ENCODE measurements at places on chromosomes 16 and 17.

DNA sequence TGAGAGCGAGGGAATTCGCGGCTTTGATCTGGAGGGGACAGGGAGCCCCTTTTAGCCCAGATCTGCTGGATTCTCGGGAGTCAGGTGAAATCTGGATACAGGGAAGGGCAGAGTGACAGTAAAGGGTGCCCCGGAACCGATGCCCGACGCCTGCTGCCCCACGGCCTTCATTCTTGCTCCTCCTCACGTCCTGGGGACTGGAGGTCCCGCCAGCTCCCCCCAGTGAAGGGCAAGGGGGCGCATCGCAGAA is 596 bp downstream of the OR1F1 start:
- DNase-seq = no peak

DNA sequence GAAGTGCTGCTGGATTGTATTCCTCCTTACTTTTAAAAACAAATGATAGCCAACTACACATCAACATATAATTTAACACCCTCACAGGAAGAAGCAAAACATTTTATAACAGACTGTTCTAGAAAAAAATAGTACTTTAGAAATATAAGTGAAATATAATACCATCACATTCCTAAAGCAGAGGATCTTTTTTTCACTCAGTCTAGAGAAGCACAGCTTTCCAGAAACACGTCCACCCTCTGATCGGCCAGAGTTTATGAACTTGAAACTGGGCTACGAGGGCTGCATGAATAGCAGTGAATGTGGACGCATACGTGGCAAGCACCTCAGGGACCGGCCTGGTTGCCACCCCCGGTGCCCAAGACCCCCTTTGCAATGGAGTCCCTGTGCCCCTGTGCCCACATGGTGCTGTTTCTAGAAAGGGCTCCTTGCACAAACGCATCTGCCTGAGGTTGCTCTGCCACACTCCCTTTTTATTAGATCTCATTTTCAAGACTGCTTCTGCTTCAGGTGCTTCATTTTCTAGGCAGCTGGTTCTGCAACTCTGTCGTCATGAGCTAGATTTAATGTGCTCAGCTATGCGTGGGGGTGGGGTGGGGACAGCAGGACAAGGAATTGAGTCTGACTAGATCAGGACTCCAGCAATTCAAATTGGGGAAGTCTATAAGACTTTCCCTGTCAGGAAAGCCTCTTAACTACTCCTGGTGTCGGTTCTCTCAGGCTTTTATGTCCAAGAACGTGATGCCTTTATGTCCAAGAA is 29.1 kb upstream of the ERN1 start:
- no peak for DNase-seq

- no peak for DNase-seq
Observed at GRCh38 chr17:48973806-48974205, 5.4 kb upstream of the GIP start.

DNA sequence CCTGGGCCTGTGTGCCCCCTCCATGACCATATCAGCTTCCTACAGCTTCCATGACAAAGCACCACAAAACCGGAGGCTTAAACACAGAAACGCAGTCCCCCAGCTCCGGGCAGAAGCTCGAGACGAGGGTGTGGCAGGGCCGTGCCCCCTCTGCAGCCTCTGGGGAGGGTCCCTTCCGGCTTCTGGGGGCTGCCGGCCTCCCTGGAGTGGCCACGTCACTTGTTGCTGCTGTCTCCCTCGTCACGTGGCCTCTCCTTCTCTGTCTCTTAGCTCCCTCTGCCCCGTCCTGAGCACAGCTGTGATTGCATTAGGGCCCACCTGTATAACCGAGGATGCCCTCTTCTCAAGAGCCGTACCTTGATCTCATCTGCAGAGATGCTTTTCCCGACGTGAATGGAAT is 64.6 kb downstream of the JPH3 start:
- DNase-seq = no peak

GRCh38 chr17:5069724-5070123 is 8.5 kb upstream of the ZFP3 start:
- no peak for DNase-seq

DNA sequence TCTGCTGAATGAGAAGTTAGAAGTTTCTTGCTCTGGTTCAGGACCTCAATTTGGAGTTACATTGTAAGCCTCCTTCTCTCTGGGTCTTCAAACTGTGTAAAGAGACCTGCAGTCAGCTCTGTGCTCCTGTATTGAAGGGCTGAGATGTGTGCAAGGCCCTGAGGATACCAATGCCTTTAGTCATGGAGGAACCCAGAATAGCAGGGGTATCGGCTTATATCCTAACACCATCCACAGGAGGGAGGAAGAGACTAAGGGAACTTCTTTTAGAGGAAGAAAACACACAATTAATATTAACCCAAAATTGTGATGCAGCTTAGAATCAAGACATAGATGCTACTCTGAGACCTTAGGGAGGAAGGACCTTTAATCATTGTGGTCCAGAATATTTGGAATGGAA is 36.5 kb downstream of the GLP2R start:
- DNase-seq = no peak

DNA sequence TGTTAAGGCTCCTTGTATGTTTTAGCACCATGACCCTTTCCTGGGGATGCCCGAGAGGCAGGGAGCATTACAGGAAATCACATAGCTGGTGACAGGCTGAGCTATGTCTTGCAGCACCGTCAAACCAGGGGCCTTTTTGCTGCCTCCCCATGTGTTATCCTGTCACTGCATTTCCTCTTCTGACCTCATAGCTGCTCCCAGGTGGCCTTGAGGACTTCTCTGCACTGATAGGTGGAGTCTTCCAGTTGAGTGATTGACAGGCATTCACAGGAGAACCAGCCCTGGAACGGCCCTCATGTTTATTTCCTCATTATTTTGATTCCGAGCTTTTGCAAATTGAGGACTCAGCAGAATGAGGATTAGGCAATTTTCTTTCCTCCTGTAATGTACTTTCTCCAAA is 349.6 kb downstream of the HAPSTR1 start:
- no peak for DNase-seq

DNA sequence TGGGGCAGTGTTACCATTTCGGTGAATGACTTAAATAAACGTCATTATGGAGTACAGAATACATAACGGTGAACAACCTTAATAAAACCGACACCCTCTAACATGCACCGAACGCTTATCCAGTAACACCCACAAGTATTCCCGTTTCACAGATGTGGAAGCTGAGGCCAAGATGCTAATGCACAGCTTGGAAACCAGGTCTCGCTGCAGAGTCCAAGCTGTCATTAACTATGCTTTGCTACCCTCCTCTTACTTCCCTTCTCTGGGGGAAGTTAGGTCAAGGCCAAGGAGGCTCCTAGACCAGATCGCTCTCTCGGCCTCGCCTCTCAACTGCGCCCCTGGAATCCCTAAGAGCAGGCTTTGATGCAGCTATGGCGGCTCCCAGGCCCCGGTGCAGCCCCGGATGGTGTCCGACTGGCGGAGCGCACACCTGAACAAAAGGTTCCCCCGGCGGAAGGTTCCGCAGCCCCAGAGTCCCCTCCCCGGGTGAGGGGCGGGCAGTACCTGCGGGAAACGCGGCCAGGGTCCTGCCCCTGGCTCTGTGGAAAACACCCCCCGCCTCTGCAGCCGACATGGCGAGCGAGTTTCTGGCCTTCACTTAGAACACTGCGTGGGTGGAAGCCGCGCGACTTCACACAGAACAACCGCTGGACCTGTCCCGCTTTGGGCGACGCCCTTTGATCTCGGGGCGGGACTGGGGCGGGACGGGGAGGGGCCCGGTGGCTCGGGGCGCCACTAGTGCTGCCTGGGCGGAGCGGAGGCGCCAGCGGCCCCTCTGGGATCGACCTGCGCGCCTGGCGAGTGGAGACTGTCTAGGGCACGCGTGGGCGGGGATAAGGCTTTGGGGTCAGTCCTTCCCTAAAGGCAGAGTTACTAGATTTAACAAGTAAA is at the start of gene CPPED1:
TSS of gene CPPED1 (minus strand) at position 685 of the 891 bp plus-strand sequence. CDS start at position 574, 111 bp downstream.
- peak; percentile 83 for DNase-seq

DNA sequence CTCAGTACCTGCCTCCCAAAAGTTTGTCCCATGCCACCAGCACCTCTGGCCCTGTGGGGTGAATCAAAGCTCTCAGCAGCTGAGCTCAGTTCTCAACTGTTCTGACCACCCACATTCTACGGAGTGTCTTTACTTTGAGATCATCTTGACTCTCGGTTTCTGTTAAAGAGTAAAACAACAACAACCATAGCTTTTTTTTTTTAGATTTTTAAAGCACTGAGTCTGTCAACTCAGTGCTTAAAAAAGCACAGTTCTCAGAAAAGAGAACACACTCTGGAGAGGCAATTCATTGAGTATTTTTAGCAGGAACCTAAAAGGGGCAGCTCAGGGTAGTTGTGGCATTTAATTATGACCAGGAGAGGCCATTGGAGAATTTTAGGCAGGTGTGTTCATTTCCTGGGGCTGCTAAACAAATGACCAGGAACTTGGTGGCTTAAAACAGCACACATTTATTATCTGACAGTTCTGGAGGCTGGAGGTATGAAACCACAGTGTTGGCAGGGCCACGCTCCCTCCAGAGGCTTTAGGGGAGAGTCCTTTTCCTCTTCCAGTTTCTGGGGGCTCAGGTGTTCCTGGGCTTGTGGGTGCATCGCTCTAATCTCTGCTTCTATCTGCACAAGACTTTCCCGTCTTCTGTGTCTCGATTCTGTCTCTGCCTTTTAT is 6.7 kb upstream of the WFIKKN2 start:
- DNase-seq = no peak

DNA sequence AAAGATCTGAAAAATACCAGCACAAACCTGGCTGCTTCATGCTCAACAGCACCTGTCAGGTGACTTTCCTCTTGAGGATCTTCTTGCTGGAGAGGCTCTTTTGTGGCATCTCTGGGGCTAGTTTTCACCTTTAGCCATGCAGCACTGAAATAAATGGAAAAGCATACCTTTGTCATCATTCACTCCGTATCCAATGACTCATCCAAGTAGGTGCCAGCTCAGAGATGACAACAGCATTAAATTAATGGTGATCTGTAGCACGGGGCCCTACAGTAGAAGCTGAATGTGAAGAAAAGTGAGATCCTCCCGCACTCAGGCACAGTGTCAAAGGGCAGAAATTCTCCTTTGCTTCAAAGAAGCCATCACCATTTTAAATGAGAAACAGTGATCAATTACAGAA is 32.2 kb downstream of the KIAA0753 start:
- DNase-seq = no peak

DNA sequence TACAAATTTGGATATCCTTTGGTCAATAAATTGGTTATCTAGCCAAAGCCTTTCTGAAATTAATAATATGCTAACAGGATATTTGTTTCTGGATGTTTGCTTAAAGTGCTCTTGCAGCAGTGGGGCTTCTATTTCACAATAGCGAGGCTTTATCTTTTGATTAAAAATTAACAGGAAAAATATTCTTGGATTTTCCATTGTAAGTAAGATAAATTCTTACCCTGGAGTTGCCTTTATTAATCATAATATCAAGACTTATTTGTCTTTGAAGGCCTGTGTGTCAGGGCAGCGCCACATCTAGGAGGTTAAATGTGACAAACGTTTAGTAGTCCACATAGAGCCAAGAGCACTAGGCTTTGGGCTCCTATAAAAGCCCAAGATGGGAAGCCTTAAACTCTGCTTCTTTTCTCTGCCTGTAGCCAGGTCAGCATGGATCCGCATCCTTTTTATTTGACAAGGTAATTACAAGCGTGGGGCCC is 5.3 kb downstream of the TMEM97 start:
- no peak for DNase-seq

- DNase-seq = no peak
Observed at GRCh38 chr16:2517954-2518605, 2.1 kb upstream of the AMDHD2 start.

DNA sequence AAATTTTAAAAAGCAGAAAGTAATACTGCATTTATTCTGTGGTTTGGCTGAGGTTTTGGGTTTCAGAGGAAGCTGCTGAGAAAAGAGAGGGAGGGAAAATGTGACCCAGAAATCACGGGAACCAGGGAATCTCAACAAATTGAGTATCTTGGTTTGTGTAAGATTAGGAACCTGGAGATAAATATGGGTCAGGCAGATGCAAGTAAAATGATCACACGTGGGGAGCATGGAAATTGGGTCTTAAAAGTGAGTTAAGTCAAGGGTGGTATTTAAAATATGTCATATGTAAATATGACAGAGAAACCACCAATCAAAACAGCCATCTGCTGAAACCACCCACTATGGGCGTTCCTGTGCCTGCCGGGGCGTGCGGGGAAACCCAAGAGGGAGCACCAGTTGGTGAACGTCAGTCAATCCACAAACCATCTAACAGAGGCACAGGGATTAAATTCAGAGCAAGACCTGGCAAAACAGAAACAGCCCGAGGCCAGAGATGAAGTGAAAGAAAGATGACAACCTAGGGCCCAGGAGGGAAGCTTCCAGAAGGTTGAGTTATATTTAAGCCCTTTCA is 33.4 kb downstream of the CDH13 start:
- DNase-seq = no peak

- DNase-seq = no peak
Observed at GRCh38 chr17:75783069-75783783, 1.4 kb upstream of the UNK start.

GRCh38 chr16:48123104-48123788 is 32.5 kb downstream of the ABCC12 start:
- no peak for DNase-seq

- no peak for DNase-seq
Observed at GRCh38 chr16:20074099-20074991, 655 bp upstream of the GPR139 start.

DNA sequence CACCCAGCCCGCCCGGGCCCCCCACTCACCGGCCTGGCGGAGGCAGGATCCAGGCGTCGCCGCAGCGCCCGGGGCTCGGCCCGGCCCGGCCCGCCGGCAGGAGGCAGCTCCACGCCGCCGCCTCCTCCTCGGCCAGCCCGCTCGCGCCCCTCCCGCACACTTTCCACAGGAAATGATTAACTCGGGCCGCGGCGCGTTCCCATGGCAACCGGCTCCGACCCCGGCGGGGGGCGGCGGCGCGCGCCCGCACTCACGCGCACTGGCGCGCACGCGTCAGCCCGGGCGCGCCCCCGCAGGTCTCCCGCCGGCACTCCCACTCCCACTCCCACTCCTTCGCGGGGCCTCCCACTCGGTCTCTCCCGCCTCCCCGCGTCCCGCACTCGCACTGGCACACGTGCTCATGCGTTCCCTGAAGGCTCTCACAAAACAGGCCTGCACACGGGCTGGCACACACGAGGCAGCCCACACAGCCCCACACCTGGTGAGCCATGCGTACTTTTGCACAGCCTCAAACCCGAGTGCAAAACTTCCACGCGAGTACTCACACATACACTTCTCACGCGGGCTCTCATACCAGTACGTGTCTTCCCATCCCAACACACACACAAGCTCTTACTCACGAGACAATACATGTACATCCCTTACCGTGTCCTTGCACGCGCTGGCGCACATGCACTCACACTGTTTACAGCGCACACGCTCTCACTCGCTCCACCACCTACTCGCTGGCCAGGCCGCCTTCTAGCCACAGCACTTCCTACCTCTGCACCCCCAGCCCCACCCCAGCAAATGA is at the start of gene KIFC3:
TSS of gene KIFC3 (minus strand) at position 151 of the 793 bp plus-strand sequence. CDS start 4,248 bp downstream, outside the sequence.
- DNase-seq = peak; percentile 62
